Lung microvascular endothelial cell (primary cell): ENCODE measurements at places on chromosomes 5 and 9. TPM values are rescaled to one million over a fixed set of nuclear protein-coding genes. Genes with fewer than 3 reads are reported as not detected.
A peak's percentile ranks its signal among the peaks of the same experiment; 100 is the strongest.

The ABO gene
- total RNA-seq = 0.22 and 0.79 TPM in 2 replicates

GRCh38 chr5:37836592-37837413, 3.0 kb downstream of the GDNF start:
- peak; percentile 30 for DNase-seq

The TRPM3 gene
- 0.40 and 1.1 TPM in 2 replicates for total RNA-seq

The MARCOL gene
- not detected in 2 replicates for total RNA-seq

The MBLAC2 gene
- total RNA-seq = 3.3 and 4.6 TPM in 2 replicates

The GPBP1 gene
- total RNA-seq = 35.5 and 50.4 TPM in 2 replicates

GRCh38 chr5:18141222-18141621, 507.0 kb downstream of the TAF11L14 start:
- no peak for DNase-seq

DNA sequence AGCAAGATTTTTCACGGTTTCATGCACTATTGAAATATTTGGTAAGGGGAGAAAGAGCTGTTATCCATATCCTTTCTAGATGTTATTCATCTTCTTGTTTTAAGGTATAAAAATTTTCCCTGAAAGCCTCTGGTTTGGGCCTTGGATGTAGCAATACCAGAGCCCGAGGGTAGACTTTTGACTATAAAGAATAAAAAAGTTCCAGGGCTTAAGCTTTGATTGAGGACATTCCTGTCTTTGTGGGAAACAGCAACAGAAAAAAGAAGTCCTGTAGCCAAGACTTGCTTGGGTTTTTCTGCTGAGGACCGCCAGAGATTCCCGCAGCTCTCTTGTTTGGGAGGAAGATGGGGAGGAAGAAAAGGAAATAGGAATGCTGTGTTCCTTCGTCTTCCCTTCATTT, 440.0 kb upstream of the WWC1 start:
- DNase-seq = no peak

GRCh38 chr9:100186356-100186755, 87.3 kb downstream of the INVS start:
- DNase-seq = no peak

DNA sequence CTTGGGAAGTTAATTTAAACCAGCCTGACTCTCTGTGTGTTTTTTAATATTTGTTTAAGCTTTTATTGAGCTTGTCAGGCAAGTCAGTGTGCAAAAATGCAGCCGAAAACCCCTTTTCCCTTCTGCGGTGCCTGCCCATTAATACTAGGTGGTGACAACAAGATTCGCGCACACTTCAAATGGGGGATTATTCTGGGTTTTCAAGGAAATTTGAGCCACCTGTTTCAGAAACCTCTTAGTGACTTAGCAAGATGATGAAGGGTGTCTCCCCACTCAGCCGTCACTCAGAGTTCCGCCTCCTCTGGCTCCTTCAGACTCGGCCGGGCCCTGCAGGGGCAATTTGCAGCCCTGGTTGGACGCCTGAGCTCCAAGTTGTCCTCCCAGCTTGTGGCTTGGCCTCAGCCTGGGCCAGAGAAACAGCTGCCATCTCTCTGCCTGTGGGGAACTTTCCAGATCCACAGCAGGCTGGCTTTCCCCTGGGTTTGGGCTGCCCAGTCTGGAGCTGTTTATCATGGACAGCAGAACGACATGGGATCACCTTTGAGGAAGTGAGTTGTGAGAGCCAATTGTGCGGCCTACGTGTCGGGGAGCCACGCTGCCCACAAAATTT, 75.9 kb downstream of the SPRY4 start:
- DNase-seq = no peak

The ZNF300 gene
- total RNA-seq = 4.6 and 4.8 TPM in 2 replicates

GRCh38 chr5:77241444-77241843, 31.0 kb downstream of the PDE8B start:
- DNase-seq = no peak

The CNTLN gene
- total RNA-seq = 5.4 and 6.2 TPM in 2 replicates

The BHMT2 gene
- 2.4 and 7.7 TPM in 2 replicates for total RNA-seq

GRCh38 chr5:126525630-126526245, 69.3 kb downstream of the ALDH7A1 start:
- peak; percentile 33 for DNase-seq

The TBC1D9B gene
- 34.7 and 55.8 TPM in 2 replicates for total RNA-seq

DNA sequence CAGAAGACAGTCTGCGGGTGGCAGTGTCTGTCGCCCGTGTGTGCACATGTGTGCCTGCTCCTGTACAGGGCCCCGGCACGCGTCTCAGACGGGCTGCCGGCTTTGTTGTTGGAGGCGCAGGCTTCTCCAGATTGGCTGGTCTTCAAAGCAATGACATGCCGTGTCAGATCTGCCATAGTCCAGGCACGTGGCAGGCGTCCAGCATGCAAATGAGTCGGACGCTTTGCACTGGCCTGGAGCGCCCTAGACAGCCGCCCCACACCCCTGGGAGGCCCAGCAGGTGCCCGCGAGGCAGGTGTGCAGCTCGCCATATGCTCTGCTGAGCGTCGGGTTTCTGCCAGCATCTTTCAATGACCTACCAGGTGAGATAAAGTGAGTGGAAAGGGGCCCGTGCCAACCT, 71.5 kb downstream of the GADD45G start:
- no peak for DNase-seq

The IFNB1 gene
- not detected in 2 replicates for total RNA-seq

DNA sequence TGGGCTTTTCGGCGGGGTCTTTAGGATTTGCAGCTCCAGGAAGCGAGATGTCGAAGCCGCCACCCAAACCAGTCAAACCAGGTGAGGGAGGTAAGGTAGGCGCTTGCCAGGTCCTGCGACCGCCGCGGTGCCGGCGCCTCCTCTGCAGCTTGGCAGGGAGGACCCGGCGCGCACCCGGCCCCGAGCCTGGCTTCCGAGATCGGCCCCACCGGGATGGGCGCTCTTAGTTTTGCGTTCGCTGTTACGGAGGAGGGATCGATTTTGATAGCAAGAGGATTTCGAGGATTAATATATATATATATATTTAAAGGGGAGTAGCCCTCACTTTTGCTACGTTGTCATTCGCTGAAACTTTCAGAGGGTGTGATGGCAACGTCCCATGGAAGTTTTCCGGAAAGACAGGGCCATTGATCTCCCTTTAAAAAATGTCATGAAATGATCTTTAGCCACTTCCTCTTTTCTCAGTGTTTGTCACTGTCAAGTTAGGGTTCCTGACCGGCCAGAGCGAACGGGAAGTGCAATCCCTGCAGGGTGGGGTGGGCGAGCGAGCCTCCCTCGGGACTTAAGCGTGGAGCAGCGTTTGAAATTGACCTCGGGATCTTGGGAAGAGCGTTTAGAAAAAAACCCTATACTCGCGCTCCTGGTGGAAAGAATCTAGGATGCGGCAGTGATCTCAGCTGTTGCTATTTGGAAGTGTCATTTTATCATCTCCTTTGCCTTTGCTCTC, 495 bp downstream of the OSTF1 start:
- peak; percentile 58 for DNase-seq

The TMEM174 gene
- not detected in 2 replicates for total RNA-seq

DNA sequence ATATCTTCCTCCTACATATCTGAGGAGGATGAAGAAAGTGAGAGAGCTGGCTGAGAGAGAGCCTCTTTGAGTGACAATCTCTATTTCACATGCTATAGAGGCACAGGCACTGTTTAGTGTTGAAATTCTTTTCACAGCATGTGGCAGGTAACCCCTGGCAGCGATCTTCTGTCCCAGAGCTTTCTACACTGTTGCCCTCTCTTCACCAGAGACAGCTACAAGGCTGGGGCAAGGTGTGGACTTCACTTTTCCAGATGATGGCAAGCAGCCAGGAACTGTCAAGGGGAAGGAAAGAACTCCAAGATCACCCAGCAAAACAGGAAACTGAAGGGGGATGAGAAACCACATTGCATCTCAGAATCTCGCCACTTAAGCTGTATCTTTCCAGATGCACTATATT, 205.2 kb downstream of the CAAP1 start:
- peak; percentile 35 for DNase-seq

GRCh38 chr5:19044311-19044710, 943.7 kb downstream of the CDH18 start:
- DNase-seq = no peak

- DNase-seq = no peak
These were observed 33.7 kb downstream of the TTLL11 start for GRCh38 chr9:122059214-122059954.

- peak; percentile 85 for DNase-seq
These were observed 923 bp downstream of the SPATA6L start for GRCh38 chr9:4665357-4665756.

DNA sequence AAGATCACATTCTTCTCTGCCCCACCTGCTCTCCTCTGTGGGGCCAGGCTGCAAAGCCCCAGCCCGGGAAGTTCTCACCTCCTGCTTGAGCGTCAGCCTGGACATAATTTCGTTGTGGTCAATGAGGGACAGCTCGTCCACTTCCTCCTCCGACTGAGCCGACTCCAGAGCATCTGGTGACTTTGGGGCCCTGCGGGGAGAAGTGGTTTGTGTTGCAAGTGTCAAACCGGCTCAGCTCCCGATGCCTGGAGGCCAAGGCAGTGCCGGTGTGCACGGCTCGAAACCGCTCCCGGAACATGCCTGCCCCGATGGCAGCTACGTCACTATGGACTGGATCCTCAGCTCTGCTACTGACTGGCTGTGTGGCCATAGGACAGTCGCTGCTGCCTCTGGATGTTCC, 52.8 kb downstream of the PRRT1B start:
- no peak for DNase-seq

GRCh38 chr9:78397045-78397444, 100.1 kb downstream of the PSAT1 start:
- no peak for DNase-seq

DNA sequence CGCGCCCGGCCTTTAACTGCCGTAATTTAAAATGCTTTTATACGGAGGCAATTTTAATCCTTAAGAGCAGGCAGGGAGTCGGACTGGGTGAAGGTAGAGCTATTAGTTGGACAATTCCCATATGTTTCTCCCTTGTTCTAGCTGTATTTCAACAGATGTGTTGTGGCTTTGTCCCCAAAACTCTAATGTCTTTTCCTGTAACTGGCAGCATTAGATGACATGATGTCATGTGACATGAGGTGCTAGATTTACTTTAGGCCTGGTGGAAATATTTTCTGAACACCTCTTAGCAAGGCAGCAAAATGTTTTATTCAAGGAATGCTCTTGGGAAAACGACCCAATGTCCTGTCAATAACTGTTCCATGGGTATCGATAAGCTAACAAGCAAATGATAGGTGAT, 8.5 kb downstream of the MYO10 start:
- DNase-seq = no peak

GRCh38 chr5:151115272-151115905, 34.6 kb upstream of the TNIP1 start:
- DNase-seq = peak; percentile 65

DNA sequence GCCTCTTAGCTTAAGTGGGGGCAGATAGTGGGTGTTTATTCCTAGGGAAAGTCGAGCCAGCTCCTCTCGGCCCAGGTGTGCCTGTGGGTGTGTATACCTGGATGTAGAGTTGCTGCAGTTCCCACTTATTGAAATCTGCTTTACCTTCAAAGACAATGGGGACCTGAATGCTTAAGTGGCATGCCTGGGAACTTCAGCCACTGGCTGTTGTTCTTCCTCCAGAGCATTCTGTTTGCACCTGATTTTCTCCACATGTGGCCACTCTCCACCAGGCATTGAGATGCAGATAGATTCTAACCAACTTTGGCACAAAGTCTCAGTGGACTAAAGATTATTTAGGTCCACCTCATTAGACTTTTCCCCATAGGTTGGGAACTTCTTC, 186.8 kb downstream of the ZNF462 start:
- DNase-seq = no peak

DNA sequence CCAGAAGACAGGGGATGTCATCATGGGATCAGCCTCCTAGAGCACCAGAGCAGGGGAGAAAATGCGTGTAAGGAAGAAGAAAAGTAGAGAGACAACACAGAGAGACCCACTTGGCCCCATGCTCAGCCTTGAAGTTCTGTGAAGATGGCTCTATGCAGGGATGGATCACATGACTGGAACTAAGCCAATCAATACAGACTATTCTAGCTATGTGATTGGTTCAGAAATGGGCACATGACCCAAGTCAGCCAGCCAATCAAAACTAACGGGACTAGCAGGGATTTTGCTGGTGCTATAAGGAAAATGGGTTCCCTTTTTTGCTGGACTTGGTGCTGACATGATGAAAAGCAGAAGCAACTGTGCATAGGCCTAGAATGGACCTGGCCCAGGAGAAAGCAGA, 173.0 kb upstream of the TBC1D2 start:
- DNase-seq = no peak

- no peak for DNase-seq
These were observed 82.6 kb downstream of the WNK2 start for GRCh38 chr9:93266521-93267001.
